Left lung (tissue), 14 donors: ENCODE measurements at places on chromosomes 2 and 18. TPM values are rescaled to one million over a fixed set of nuclear protein-coding genes. Genes with fewer than 3 reads are reported as not detected.

- no peak for DNase-seq
These were observed 33.9 kb downstream of the CFAP53 start for GRCh38 chr18:50232419-50232818.

- DNase-seq: no peak
These were observed 137.0 kb upstream of the HDAC4 start for GRCh38 chr2:239537633-239538356.

DNA sequence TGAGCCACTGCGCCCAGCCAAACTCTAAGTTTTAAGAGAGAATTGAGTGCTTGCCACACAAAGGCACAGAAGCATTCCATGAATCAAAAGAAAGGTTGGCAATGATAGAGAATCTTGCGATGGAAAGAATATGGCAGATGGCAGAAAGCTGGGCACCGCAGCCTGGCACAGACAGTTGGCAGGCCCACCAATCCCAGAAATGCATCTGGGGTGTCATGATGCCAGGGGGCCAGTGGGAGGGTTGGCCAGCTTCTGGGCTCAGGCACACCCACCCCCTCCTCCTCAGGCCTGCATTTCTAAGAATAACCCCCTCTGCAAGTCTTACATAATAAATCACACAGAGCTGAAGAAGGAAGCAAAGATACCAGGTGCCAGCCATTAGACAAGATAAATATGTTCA, 19.6 kb downstream of the ZNF2 start:
- DNase-seq: no peak

The CD28 gene
- polyA plus RNA-seq: 2.5 TPM
